ENCODE measurements at places on chromosomes 12 and 14. TPM values are rescaled to one million over a fixed set of nuclear protein-coding genes. Genes with fewer than 3 reads are reported as not detected.

Gene CMA1
- not detected for polyA plus RNA-seq

Gene MUCL1
- 0.24 TPM for polyA plus RNA-seq

Gene ARHGAP9
- 2.3 TPM for polyA plus RNA-seq

Gene OLR1
- 1.1 TPM for polyA plus RNA-seq
